GM23248 (cell line): ENCODE measurements at places on chromosomes 2 and 18. TPM values are rescaled to one million over a fixed set of nuclear protein-coding genes. Genes with fewer than 3 reads are reported as not detected.

DNA sequence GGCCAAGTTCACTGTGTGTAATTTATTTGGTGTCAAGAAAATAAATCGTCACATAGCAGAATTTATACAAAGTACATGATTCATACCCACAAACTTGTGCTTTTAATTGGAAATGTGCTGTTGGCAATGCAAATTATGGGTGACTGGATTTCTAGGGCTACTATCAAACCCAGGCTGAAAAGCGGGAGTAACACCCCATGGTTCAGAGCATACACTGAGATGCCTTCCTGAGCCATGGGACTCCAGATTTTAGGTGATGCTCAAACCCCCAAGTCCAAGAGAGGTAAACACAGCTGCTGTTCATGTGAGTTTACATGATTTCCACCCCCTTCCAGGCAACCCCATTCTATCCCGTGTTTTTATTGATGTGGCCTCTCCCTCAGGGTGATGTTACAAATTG, 565.9 kb upstream of the ID2 start:
- peak; percentile 41 for DNase-seq

DNA sequence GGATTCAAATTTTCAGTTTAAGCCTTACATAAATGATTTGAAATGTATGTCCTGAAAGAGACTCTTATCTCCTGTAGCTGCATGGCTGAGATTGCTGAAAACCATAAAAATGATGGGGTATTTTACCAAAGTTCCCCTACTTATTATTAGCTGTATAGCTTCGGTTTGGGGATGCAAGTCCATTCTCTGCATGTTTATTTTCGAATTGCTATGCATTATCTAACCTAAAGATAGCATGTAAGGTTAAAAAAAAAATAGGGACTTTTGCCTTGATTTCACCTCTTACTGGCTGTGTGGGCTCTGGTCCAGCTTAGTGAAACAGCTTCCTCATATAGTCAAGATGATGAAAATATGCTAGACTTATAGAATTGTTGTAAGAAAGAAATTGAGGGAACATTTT, 14.0 kb upstream of the ACOXL start:
- DNase-seq, result no peak

GRCh38 chr18:46946656-46947282, 29.4 kb downstream of the KATNAL2 start:
- DNase-seq, result peak; percentile 82

DNA sequence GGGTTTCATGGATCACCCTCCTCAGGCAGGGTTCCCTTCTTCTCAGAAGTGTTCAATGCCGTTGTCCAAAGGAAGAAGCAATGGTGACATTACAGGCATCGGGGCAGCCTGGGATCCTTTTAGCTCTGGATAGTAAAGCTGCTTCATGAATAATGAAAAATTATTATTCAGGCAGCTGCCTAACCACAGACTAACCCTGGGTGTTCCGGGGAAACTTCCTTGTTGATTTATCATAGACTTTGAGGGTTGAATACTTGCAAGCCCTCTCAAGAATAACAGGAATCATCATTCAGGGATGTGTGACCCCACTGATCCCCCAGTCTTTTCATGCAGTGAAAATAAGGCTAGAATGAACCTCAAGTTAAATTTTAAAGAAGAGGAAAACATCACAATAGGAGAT, 419.4 kb downstream of the MEIS1 start:
- DNase-seq, result no peak

GRCh38 chr2:112345030-112346027, 69.9 kb downstream of the ZC3H6 start:
- DNase-seq, result no peak

GRCh38 chr2:223576873-223577272, 25.3 kb downstream of the SCG2 start:
- peak; percentile 97 for DNase-seq

Gene LCLAT1
- total RNA-seq, result 31.7 and 32.3 TPM in 2 replicates

Gene SAG
- total RNA-seq, result not detected in 2 replicates

Gene ELAC1
- 4.8 and 6.2 TPM in 2 replicates for total RNA-seq
